SK-N-SH treated with all-trans-retinoic acid at 6 μM for 48 hours (cell line): ENCODE measurements at places on chromosomes 5 and 9.

DNA sequence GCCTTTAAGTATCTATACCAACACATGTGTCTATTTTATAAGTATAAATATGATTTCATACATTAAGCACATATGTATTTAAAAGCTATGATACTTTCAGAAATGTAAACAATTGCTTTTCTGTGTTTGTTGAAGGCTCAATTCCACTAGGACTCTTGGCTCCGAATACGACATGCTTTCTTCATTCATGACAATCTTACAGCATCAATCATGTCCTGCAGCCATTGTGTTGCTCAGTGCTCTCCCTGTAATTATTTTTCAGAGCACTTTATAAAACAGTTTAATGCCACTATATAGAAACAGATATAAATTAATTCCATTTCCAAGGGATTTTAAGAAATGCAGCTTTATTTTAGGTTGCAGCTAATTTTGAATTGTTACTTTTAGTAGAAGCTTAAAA, 167.3 kb downstream of the TAF11L14 start:
- ATAC-seq: no peak

GRCh38 chr5:160488394-160489325, 67.0 kb downstream of the PTTG1 start:
- no peak for ATAC-seq

DNA sequence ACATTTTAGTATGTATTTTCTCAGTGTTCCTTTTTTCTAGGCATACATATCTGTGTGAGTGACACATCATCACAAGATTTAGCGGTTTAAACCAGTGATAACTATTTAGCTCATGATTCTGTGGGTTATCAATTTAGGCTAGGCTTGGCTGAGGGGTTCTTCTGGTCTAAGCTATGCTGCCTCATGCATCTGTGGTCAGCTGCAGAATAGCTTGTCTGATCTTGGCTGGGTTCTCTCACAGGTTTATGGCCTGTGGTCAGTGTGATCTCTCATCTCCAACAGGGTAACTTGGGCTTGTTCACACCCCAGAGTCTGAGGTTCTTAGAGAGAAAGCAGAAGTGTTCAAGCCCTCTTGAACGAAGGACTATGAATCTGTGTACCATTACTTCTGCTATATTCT, 363.3 kb downstream of the KDM4C start:
- ATAC-seq: no peak

DNA sequence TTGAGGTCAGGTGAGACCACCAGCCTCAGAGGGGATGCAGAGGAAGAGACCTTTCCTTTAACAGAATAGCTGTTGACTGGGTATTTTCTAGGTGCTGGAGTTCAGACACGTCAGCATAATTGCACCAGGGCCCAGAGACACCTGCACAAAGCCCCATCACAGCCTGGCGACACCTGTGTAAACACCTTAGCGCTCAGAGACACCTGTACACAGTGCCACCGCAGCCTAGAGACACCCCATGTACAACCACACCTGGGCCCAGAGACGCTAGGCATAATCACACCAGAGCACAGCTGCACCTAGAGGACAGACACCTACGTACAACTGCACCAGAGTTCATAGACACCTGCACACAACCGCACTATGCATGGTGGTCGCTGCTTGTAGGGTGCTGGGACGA, 1.0 kb downstream of the TRIP13 start:
- ATAC-seq: no peak

DNA sequence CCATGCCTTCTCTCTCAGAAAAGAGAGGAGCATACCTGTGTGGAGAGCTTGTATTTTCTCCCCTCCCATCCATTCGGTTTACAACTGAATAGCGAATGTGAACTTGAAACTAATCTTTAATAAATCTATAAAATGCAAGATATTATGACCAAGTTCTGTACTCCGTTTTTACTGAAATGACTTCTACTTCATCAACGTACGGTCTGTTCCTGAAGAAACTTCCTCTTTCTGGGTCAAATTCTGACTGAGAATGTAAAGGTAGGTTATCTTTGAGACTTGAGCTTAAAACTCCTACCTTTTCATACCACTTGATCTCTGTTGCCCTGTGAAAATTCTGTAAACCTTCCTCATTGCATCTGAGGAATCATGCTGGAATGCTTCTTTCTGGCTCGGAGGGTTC, 4.2 kb upstream of the CTNNAL1 start:
- no peak for ATAC-seq

DNA sequence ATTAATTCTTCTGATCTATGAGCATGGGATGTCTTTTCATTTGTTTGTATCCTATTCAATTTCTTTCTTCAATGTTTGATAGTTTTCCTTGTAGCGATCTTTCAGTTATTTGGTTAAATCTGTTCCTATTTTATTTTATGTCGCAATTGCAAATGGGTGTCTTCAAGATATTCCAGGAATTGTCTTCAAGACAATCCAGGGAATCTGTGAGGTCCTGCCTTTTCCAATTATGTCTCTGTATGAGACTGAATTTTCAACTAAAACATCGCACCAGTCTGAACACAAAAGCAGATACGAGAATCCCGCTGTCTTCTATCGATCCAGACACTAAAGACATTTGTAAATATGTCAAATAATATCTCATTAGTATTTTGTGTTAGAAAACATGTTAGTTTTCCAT, 485.5 kb downstream of the BNC2 start:
- no peak for ATAC-seq

GRCh38 chr9:130451509-130452388, 7.0 kb downstream of the ASS1 start:
- peak; percentile 88 for ATAC-seq

GRCh38 chr9:110714314-110714713, 45.7 kb downstream of the MUSK start:
- no peak for ATAC-seq

DNA sequence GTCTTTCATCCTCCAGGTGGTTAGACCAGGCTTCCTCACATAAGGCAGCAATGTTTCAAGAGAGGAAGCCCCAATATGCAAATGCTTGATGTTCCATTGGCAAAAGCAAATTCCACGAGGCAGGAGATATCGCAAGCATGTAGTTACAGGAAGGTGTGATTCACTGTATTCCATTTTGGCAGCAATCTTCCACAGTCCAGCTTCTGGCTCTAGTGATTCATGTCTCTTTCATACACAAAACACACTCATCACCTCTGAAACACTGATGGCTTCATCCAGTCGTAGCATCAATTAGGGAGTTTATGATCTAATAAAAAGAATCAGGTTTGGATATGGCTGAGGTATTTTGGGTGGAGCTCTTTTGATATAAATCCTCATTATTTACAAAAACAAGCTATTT, 552.2 kb upstream of the RIOK2 start:
- peak; percentile 36; the same call in 2 of the 3 replicates for ATAC-seq

DNA sequence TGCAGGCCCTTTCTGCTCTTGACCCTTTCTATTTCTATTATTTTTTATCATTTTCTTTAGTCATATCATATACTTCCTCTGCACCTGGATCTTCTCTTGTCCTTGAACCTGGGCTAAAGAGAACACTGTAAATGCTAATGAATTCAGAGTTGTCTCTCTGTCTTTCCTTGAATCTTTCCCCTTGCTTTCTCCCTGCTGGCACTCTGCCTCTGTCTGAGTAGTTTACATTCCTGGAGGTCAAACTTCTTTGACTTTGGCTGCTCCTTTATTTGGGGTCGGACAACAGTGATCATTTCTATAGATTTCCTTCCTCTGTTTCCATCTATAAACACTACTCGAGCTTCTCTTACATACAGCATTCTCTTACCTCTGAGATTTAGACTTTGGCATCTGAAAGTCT, 47.1 kb downstream of the IZUMO3 start:
- no peak for ATAC-seq

- ATAC-seq: no peak
Measured at GRCh38 chr5:10615693-10616092, 51.8 kb downstream of the ANKRD33B start.

GRCh38 chr5:128799945-128800344, 165.3 kb upstream of the SLC27A6 start:
- no peak for ATAC-seq

DNA sequence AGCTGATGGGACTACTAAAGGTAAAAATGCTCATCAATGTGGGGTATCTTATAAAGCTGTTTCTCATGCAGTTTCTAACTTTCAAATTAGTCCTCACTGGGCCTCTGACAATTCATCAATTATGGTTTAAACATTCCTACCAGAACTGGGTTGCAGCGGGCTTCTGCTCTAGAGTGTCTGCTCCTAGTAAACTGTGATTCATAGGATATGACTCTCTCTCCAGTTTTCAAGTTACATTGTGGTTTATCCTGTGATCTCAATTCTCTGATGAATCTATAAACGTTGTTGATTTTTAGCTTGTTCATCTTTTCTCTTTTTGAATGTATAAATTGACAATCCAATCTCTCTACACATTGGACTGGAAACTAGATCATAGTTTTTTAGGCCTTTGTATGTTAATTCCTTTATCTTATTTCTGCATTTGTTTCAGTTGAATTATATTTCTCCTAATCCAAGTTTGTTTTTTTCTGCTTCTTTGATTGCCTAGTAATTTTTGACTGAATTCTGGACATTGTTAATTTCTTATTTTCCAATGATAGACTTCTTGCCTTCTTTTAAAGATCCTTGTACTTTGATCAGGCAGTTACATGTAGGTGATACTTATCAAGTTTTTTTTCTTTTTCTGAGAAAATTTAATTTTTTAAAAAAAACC, 822.6 kb downstream of the TLE1 start:
- no peak for ATAC-seq

GRCh38 chr9:134419684-134420076, 93.4 kb downstream of the RXRA start:
- ATAC-seq: peak; percentile 66

DNA sequence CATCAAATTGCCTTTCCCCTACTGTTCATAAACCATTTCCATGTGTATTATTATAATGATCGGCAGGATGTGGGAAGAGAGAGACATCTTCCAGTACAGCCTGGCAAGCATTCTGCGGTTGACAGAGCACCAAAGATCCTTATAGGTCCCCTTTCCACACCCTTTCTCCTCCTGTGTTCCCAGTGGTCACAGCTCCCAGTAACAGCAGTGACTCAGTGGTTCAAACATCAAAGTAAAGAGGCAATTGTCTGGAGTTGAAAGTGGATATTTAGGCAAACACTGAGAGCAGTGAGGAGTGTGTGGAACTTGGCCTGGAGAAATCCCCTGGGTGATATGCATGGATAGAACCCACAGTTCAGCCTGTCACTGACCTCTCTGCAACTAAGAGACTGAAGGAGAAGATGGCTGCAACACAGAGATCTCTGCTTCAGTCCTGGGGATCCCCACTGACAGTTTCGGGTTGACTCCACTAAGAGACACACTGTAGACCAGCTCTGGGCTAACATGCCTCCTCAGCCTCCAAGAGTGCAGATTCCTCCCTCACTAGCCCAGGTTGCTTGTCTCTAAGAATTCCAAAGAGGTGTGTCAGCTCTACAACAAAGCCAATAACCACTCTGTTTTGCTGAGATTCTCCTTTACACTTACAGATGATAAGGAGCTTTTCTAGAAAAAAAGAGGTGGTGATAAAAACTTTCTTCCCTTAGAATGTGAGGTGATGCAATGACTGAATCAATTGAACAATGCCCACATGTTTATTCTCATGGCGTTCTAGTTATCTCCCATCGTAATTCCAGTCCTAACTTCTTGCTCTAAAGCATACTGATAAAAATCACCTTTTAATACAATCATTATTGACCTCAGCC, 94.4 kb upstream of the IL6ST start:
- peak; percentile 82 for ATAC-seq

DNA sequence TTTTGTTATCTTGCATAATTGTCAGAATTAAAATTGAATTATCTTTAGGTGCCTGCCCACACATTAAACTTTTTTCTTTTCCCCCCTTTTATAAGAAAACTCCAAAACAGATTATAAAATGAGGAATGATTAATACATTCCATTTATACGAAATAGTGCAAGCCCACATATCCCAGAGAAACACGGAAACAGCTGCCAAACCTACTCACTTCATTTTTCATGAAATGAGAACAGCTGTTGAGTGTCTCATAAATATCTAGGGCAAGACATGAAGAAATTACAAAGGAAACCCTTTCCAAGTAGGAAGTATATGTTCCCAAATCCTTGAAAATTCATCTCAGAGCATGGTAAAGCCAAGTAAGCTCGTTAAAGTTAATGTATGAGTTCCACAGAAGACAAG, 459.4 kb upstream of the NMUR2 start:
- ATAC-seq: no peak

GRCh38 chr9:131739959-131740648, at the start of gene RAPGEF1:
Gene RAPGEF1 (minus strand): TSS chr9:131740076. CDS start chr9:131739830, 246 bp downstream.
- ATAC-seq: peak; percentile 80

DNA sequence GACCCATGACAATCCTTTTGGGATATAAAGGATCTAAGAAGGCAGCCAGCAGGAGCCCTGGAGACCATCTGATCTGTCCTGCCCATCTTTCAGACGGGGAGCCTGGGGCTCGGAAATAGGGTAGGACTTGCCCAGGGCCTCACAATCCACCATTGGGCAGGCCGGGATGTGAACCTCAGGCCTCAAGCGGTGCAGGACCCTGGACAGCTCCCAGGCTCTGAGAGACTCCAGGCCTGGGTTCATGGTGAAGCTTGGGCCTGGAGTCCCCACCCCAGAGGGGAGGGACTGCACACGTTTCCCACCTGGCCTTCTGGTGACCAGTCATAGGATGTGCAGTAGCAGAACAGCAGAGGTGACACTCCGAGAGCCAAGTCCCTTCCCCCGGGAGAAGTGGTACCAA, 36.6 kb upstream of the RAPGEF1 start:
- ATAC-seq: peak; percentile 71

- ATAC-seq: peak; percentile 99
Measured at GRCh38 chr9:18632632-18633403, 158.9 kb downstream of the ADAMTSL1 start.

GRCh38 chr5:95920822-95921221, 40.8 kb downstream of the ELL2 start:
- ATAC-seq: no peak

- no peak for ATAC-seq
Measured at GRCh38 chr9:125492719-125493118, 214.3 kb downstream of the MAPKAP1 start.

DNA sequence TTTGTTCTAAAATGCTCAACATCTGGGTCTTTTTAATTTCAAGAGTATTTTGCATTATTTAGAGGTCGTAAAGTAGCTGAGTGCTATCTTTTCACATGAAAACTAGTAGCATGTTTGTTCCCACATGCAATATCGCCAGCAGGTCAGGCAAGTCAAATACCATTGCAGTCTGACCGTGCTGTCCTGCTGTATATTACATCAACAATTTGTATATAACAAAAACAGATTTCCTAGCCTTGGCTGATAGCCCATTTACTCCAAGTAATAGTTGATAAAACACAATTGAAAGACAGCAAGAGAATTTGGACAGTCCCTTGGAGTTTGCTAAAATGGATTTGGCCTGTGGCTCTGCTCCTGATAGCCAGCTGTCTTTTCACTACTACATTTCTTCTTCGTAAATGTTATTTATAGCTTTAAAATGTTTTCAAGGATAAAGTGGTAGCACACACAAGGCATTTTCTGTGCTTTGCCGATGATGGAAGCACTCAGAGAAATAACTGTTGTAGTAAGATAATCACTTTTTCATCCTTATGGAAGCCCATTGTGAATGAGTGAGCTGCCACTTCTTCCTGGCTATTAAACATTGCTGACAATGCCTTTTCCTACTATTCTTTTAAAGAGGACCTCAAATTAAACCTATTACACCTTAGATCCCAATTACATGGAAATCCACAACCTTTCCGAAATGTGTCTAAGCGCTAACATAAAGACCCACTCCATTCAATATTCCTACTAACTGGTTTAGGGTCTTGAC, 992.1 kb downstream of the MAT2B start:
- ATAC-seq: no peak
